ENCODE measurements at places on chromosomes 2 and 18. TPM values are rescaled to one million over a fixed set of nuclear protein-coding genes. Genes with fewer than 3 reads are reported as not detected.

Gene CD302
- total RNA-seq = 0.08 TPM

DNA sequence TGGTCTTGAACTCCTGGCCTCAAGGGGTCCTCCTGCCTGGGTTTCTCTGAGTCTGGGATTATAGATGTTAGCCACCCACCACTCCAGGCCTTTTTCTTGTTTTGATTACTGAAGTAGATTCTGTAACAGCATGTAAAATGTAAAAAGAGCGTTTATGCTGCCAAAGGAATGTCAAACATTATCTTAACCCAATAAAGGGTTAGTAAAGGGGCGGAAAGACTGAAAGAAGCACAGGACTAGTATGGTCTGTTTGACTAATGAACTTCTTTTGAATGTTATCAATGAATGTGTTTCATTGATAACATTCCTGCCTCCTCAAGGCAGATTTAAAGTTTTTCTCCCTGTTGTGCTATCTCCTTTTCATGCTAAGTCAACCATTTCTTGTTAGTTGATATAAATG lies 29.4 kb downstream of the GPD2 start:
- no peak for DNase-seq

- DNase-seq = no peak
These were observed 98.5 kb downstream of the CTIF start for GRCh38 chr18:48637081-48637990.

GRCh38 chr2:5164776-5165525 lies 527.2 kb upstream of the SOX11 start:
- DNase-seq = no peak

Gene ASPRV1
- 0.78 TPM for total RNA-seq

DNA sequence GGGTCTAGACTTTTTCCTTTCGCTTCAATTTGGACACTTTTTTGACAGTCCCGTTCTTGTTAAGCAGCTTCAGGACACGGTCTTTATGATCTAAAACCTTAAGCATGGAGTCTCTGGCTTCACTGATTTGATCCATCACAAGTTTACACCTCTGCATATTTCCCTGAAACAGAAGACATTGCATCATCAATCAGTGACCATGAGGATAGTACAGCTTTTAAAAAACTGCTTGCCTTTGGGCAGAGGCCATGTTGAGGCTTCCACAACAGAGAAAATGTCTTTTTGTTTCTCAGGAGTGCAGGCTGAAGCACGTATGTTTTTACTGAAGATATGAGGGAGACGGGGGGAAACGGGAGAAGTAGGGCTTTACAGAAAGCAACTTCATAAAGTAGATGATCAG lies 56.2 kb upstream of the AMMECR1L start:
- DNase-seq = no peak

- DNase-seq = peak; percentile 23
These were observed 70.4 kb upstream of the CYP1B1 start for GRCh38 chr2:38146275-38146906.

GRCh38 chr18:28365411-28365831 lies 188.5 kb upstream of the CDH2 start:
- no peak for DNase-seq

Gene C18orf32
- total RNA-seq = 14.9 TPM

GRCh38 chr2:37851828-37852584 lies 73.1 kb upstream of the RMDN2 start:
- DNase-seq = no peak

GRCh38 chr2:96799623-96799935 lies 16.5 kb upstream of the CNNM3 start:
- DNase-seq = no peak

DNA sequence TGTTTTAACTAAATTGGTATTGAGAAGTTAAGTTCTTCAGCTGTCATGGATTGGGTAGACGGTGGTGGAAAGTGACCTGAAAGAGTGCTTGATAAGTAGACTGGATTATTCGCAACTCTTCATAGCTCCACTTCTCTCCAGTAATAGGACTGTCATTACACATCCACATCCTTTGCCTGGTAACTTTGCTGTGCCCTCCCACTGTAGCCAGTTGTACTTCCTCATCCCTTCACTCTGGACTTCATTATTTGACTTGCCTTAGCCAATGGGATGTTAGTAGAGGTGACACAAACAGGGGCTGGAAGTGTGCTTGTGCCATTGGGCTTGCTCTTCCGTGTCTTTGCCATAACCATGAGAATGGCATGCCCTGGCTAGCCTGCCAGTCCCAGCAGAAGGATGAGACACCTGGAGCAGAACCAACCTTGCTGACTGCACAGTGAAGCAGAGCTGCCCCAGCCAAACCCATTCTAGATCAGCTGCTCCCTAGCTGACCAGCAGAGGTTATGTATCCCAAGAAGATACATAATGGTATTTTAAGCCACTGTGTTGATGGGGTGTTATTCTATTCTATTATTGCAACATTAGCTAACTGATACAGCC lies 16.9 kb downstream of the QPCT start:
- DNase-seq = no peak

Gene ACTR1B
- total RNA-seq = 73.2 TPM

Gene TRABD2A
- total RNA-seq = 71.9 TPM

Gene MREG
- 12.1 TPM for total RNA-seq

- no peak for DNase-seq
These were observed 58.8 kb downstream of the RNF144A start for GRCh38 chr2:6975988-6976387.

Gene VWA3B
- total RNA-seq = not detected

GRCh38 chr2:178202927-178203326 lies 8.6 kb downstream of the OSBPL6 start:
- DNase-seq = no peak

DNA sequence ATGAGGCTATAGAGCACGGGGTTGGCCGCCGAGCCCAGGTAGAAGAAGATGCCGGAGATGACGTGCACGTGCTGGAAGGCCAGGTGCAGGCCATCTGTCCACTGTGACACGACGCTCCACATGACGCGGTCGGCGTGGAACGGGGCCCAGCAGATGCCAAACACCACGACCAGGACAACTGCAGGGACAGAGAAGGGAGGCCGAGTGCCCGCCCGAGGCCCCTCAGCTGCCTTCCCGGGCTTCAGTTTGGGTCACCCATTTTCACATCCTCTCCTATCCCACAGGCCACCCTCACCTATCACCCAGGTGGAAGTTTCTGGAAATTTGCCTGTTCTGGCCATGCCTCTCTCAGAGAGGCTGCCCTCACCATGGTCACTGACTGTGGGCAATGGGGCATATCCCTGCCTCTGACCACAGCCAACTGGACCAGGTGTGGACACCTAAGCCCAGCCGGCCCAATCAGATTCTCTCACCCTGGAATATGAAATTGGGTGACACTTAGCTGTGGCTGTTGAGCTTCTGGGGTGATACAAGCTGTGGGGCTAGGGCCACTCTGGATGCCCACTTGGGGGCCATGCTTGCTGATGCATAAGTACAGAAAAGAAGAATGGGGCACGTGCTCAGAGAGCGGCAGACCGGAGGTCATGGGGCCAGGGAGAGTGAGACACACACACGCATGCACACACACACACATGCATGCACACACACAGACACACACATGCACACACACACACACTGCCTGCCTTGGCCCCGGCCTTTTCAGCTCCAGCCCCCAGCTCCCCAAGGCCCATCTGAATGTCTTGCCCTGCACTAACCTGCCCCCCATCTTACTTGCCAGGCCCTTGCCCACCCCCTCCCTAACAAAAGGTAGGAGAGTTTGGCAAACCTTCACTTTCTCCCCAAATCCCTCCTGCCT lies 4.7 kb downstream of the NMUR1 start:
- DNase-seq = no peak

- DNase-seq = no peak
These were observed 244.1 kb upstream of the MYT1L start for GRCh38 chr2:2575181-2575577.

- DNase-seq = no peak
These were observed 115.8 kb upstream of the PDE1A start for GRCh38 chr2:182542501-182543258.

- peak; percentile 72 for DNase-seq
These were observed 2.9 kb upstream of the ATOH8 start for GRCh38 chr2:85750587-85751575.

GRCh38 chr2:215460682-215461382 lies 25.0 kb upstream of the FN1 start:
- no peak for DNase-seq

DNA sequence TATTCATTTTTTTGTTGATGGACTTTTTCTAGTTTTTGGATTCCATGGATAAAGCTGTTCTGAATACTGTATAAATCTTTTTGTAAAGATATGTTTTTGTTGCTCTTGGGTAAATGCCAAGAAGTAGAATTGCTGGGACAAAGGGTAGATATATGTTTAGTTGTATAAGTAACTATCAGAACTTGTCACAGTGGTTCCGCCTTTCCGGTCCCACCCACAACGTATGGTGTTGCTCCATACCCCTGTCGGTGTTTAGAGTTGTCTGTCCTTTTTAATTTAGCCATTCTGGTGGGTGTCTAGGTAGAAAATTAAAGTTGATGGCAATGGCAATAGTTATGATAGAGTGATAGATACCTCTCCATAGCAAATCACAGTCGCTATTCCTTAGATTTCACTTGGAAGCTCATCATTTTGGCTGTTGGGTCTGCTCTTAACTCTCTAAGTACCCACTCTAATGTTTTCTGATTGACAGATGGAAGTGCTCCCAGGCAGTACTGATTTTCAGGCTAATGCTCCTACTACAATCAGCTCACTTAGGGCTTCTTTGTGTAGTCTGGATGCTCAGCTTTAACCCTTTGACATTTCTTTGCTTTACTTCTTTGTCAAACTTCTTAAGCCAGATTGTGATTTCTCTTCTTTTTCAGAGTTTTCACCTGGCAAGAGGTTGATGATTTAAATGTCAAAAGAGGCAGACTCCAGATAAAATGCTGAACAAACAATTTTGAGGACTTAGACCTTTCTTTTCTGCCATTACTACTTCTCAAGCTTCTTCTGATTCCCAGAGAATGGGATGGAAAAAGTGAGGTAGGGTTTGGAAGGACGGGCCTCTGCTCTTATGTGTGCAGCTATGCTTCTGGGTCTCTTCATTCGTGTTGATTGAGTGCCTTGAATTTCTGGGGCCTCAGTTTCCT lies 156.4 kb downstream of the AQP4 start:
- DNase-seq = no peak

DNA sequence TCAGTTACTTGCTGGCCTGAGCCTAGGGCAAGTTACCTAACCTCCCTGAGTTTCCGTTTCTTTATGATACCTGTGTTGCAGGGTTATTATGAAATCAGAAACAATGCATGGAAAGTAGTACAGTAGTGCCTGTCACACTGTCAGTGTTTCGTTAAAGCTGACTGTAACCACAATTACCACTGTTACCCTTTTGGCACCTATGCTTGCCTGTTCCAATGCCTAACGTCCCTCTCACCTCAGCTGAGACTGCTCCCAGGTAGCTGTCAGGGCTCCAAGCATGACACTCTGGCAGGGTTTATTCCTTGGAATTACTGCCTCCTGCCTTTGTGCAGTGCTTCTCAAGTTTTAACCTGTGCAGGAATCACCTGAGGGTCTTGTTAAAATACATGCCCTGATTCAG lies 135.2 kb upstream of the RBMS1 start:
- DNase-seq = no peak

DNA sequence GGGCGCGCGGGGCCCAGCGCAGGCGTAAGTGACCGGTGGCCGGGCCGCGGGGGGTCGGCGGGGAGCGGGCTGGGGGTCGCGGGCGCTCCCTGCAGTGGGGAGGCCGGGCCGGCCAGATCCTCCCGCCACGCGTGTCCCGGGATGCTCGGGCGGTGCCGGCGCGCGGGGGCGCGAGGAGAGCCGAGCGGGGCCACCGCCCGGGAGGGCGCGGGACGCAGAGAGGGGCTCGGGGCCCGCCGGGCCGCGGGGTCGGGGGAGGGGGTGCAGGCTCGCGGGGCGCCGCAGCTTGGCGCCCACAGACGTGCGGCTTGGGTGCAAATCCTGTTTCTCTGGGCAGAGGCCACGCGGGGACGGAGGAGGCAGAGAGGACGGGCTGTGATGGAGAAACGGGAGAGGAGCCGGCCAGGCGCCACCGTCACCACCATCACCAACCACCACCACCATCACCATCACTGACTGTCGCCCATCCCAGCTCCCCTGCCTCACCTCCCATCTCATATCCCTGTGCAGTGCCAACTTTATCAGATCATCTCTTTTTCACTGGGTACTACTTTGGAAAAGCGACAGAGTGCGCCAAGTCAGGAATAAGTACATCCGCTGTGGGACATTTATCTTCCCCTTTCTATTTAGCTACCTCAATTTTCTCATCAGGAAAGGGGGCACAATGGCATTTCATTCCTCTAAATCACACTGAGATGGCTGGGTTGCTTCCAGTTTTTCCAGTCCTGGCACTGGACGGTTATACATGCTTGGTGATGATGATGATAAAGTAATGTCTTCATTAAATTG lies 97.2 kb upstream of the GPR45 start:
- DNase-seq = no peak

- DNase-seq = no peak
These were observed 25.5 kb downstream of the RNF149 start for GRCh38 chr2:101282980-101283379.

DNA sequence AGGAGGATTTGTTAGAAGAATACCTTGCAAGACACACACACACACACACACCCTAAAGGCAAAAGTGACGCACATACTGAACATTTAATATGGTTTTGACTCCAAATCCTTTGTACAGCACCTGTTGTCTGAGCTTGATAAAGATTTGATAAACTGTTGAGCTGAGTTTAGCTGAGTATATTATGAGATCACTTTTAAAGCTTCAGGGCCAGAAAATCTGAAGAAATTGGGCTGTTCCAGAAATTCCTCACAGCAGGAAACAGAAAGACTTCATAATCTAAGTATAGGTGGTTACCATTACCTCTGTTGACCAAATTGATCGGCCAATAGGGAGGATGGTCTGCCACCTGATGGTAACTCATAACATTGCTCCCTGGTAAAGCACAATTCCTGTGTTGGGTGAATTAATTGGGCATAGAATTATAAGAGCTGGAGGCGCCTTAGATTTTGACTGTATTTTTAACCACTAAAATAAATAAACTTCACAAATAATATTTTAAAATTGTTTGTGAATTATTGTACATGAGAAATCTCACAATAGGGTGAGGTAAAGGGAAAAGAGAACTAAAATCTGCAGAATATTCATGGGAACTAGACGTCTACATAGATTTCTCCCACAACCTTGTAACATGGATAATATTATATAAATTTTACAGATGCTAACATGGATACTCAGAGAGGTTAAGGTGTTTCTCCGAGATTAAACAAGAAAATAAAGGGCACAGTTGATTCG lies 21.8 kb upstream of the RPIA start:
- DNase-seq = peak; percentile 58

DNA sequence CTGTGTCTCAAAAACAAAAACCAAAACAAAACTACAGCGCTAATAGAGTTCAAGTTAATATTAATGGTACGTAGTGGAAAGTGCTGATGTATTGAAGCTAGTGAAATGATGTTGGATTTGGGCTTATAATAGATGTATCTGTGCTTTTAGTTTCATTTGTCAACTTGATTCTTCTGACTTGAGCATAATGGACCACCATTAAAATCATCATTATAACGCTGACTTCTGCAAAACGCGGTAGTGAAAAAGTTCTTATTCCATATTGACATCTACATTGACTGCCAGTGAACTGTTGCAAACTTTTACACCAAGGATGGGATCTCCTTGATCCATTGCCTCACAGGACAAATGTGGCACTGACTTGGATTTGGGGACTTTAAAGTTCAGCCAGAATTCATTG lies 85.0 kb downstream of the LPIN1 start:
- DNase-seq = no peak

- DNase-seq = no peak
These were observed 73.4 kb downstream of the CCDC150 start for GRCh38 chr2:196712867-196713266.
